ENCODE measurements at places on chromosomes 16 and 17.
A peak's percentile ranks its signal among the peaks of the same experiment; 100 is the strongest.

- DNase-seq, result peak; percentile 77
These were observed 93.3 kb downstream of the MYO1D start for GRCh38 chr17:32783602-32784001.

DNA sequence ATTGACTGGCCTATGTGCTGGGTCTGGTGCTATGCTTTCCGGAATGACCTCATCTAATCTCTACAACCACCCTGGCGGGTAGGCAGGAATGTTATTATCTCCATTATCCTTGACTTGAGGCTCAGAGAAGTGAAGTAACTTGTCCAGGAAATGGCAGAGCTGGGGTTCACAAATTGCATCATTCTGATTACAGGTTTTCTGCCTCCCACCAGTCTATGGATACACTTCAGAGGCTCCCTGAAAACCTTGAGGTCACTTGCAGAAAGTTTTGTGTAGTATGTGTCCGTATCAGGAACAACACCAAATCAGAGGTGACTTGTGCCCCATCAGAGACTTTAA lies 19.1 kb downstream of the NOD2 start:
- no peak for DNase-seq

GRCh38 chr16:79293836-79294460 lies 306.6 kb downstream of the MAF start:
- no peak for DNase-seq

GRCh38 chr17:61736438-61736837 lies 126.9 kb downstream of the BRIP1 start:
- DNase-seq, result peak; percentile 7

DNA sequence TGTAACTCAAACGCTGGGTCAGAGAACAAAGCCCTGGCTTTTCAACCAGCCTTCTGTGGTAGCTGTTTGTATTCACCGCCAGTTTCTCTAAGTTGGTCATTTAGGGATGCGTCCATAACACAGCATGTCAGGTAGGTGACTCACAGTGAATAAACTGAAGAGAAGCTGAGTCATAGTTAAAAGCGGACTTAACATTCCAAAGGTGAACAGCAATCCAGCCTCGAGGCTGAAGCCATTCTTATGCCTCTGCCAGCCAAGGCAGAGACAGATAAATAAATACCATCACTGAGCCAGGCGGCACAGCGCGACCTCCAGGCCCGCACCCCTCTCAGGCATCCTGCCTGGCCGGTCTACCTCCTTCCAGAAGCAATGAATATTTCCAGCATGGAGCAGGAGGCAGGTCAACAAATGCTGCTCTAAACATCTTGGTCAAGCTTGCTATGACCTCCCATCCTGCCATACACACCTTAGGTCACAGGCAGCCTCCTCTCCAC lies 12.4 kb upstream of the CACNG4 start:
- DNase-seq, result peak; percentile 98

Data from renal cortical epithelial cell (primary cell).